Fibroblast of the aortic adventitia (primary cell): ENCODE measurements at places on chromosomes 3 and 15.

GRCh38 chr3:48400824-48401433, 28.9 kb downstream of the FBXW12 start:
- peak; percentile 68 for DNase-seq

GRCh38 chr3:45962033-45962432, 18.8 kb downstream of the CXCR6 start:
- no peak for DNase-seq

DNA sequence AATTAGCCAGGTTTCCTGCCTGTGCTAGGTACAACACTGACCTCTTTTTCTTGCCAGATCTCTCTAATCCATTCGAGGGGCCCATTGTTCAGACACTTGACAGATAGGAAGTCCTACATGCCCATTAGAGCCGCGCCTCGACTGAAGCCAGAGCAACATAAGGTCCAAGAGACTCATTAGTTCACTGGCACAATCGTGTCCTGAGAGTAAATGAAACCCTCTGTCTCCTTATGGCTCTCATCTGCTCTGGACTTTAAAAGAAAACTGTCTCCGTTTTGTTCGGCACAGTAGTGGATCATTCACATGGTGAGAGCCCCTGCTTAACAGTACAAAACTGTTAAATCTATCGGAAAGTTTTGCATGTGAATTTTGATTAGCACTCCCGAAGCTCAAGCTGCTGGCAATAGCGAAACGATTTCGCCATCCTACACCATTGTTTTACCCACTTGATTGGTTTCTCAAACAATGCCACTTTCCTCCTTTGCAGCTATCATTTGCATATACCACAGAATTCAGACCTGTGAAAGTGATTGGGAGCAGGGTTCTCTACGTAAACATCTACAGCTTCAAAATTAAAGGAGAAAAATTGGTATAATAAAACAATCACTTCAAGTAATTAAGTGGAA, 19.0 kb upstream of the C15orf61 start:
- DNase-seq = no peak

GRCh38 chr15:66483131-66483566, 14.4 kb downstream of the SNAPC5 start:
- peak; percentile 24 for DNase-seq

DNA sequence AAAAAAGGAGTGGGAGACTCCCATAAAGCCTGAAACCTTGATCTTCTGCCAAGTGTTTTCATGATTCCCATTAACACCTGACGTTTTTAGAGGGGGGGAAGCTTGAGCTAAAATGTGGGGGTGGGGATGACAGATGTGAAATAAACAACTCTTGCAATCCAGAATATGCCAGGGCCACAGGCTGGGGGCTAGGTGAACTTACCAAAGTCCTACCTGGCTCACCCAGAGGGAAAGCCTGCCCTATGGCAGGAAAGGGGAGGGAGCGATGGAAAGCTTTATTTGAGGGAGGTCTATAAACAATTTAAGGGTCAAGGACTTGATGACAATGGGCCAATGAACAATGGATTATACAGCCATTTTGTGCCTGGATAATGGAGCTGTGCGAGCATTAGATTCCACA, 108.3 kb downstream of the LRIG1 start:
- DNase-seq = no peak

DNA sequence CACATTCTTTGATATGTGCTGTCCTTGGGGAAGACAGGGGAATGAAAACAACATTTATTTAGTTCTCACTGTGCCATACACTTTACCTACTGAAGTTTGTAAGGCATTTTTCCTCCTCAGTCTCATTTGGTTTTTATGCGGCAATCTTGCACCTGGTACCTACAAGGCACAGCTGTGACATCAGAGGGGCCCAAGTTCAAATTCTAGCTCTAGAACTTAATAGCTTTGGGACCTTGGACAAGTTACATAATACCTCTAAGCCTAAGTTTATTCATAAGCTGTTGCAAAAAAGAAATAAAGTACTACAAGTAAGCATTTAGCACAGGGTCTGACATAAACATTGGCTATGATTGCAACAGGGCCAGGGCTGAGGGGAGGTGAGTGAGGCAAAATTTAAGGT, 5.6 kb upstream of the FAM81A start:
- no peak for DNase-seq

DNA sequence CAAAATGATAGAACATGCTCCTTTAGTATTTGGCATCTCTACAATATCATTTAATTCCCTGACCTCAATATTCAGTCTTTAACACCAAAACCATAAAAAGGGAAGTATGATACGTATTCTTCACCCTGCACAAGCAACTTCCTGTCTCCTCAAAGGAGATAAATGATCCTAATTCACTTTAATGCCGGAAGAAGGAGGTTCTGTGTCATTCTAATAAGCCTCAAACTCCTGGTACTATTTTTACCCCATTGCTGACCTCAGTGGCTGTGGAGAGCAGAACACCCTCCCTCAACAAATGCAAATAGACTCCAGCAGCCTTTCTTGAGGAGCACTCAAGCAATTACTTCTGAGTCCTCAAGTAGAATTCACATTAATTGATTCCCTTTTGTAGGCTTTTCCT, 173.3 kb downstream of the TMEM108 start:
- DNase-seq = no peak

DNA sequence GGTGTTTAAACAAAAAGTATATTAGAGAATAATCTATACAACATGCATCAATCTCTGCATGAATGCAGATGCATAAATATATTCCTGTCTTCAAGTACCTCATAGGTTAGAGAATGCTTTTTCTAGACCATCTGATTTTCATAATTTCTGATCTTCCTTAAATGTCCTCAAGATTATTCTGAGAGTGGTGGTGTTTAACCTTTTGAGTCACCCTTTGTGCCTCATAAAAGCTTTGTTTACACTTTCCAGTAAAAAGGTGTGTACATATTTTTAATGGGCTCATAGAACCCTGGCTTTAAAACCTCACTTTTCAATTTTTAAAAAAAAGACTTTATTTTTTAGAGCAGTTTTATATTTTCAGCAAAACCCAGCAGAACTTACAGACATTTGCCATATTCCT, 41.0 kb upstream of the ABHD10 start:
- no peak for DNase-seq

GRCh38 chr15:81257435-81257834, 60.8 kb downstream of the IL16 start:
- no peak for DNase-seq

GRCh38 chr3:157868196-157868595, 238.0 kb downstream of the SHOX2 start:
- peak; percentile 93 for DNase-seq

GRCh38 chr15:25065286-25065685, 110.5 kb downstream of the SNRPN start:
- DNase-seq = no peak

- DNase-seq = peak; percentile 51
These were observed 61.6 kb downstream of the TMEM44 start for GRCh38 chr3:194571491-194572142.

DNA sequence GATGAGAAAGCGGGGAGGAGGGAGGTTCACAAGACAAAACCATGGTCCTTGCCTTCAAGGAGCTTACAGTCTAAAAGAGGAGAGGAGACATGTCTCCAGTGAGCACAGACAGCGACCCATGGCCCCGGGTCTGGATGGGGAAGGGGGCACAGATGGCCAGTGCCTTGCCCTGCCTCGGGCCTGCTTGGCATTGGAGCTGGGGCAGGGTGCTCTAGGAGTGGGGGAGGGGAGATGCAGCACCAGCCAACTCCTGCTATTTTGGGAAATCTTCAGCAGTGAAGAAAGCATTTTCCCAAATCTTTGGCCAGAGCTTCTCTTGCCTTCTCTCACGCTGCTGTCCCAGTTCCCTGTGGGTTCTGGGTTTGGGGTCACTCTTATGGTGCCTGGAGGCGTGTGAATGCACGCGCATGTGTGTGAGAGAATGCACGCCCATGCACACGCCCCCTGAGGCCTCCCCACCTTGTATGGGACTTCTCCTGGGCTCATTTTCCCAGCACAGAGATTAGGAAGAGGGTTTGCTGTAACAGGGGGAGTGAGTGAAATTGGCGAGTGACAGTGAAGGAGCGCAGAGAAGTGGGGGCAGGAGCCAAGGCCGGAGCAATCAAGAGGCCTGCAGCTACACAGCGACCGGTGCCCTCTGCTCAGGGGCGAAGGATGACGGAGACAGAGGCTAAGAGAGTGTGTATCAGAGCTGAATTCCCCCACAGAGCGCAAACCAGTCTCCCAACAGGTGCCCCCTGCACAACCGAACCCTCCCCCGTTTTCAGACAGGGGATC, 71.5 kb downstream of the SEMA5B start:
- DNase-seq = no peak

DNA sequence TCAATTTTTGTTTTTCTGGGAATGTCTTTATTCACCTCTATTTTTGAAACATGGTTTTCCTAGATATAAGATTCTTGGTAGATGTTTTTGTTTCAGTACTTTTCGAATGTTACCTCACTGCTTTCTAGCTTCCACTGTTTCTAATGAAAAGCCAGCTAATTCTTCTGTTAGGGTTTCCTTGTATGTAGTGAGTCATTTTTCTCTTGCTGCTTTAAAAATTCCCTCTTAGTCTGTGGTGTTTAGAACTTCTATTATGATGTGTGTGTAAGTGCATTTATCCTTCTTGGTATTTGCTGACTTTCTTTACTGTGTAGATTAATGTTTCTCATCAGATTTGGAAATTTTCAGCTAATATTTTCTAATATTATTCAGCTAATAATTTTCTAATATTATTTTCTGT, 151.1 kb upstream of the OSTN start:
- peak; percentile 4 for DNase-seq

- DNase-seq = no peak
These were observed 100.3 kb upstream of the TPRG1 start for GRCh38 chr3:189071446-189071845.

- no peak for DNase-seq
These were observed 325.1 kb upstream of the THBS1 start for GRCh38 chr15:39255760-39256159.

GRCh38 chr3:7075117-7075516, 214.2 kb downstream of the GRM7 start:
- no peak for DNase-seq

DNA sequence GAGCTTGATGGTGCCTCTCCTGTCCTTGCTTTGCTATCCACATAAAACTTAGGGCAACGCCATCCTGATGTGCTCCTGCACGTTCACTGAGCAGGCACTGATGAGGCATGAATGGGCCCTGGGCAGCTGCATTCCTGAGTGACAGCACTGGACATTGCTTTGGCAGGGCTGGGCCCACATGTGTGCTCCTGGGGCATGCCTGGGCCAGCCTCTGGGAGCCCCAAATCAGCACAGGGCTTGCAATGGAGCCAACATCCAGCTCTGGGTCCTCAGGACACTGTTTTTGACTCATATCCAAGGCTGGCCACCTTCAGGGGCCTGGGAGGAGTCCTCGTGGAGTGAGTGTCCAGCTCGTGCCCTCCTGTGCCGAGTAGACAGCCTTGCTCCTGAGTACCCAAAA, 5.9 kb upstream of the TKT start:
- DNase-seq = no peak

DNA sequence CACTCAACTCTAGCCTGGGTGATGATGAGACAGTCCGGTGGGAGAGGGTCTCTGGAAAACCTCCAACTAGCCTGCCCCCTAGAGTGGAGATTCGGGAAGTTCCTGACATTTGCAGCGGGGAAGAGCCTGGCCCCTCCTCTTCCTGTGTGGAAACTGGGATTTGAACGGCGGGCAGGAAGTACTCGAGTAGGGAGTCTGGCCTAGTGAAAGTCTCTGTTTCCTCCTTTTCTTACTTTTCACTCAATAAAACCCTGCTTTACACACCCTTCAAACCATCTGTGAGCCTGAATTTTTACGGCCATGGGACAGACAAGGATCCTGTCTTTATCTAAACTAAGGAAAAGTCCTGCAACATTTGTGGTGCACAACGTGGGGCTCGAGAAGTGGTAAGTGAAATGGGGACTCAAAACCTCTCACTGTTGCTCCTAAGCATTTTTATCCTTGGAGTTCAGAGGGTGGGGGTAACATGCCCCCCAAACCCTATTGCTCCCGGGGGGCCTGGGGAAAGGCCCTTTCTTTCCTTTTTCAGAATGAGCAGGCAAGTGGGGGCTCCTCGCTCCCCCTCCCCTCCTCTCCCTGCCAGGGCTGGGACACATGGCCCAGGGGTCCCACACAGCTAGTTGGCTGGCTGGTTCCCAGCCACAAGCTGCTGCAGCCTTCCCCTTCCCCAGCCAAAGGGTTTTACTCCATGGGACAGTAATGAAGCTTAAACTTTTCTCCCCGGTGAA, 224.7 kb upstream of the GBE1 start:
- DNase-seq = no peak

DNA sequence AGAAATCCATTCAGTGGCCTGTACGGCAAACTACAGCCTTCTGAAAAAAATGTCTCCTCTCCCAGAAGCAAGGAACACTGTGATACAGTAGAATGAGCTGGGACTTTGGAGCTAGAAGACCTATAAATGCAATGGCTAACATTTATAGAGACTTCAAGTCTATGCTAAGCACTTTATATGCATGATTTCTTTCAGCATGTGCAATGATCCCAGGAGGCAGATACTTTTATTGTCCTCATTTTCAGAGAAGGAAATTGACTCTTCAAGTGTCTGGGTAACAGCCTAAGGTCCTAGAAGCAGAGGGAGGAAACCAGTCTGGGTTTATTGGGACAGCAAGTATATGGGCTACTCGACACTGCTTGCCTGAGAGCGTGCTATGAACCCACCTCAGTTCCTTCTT, 140.9 kb downstream of the ALDH1A2 start:
- no peak for DNase-seq

- no peak for DNase-seq
These were observed 96.7 kb downstream of the SV2B start for GRCh38 chr15:91196768-91197167.

DNA sequence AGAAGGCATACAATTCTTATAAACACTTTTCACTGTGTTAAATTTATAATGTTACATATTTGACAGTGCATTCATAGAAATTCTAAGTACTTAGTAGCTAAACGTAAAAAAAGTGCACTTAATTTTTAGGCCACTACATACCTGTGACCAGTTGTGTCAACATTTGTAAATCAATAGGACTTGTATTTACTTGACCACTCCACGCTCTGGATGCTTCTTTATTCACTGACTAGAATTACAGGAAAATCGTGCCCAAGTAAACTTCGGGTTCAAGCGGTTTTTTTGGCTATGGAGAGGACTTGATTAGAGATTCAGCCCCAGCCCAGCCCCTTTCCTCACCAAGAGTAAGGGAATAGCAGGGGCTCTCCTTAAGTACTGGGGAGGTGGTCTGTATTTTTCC, 21.8 kb downstream of the WDR53 start:
- DNase-seq = no peak
